Stimulated activated CD4-positive, alpha-beta T cell treated with anti-CD3 and anti-CD28 coated beads, Interleukin-15, amount 100 ng/mL, for 1 hour (primary cell): ENCODE measurements at places on chromosomes 5 and 9.

DNA sequence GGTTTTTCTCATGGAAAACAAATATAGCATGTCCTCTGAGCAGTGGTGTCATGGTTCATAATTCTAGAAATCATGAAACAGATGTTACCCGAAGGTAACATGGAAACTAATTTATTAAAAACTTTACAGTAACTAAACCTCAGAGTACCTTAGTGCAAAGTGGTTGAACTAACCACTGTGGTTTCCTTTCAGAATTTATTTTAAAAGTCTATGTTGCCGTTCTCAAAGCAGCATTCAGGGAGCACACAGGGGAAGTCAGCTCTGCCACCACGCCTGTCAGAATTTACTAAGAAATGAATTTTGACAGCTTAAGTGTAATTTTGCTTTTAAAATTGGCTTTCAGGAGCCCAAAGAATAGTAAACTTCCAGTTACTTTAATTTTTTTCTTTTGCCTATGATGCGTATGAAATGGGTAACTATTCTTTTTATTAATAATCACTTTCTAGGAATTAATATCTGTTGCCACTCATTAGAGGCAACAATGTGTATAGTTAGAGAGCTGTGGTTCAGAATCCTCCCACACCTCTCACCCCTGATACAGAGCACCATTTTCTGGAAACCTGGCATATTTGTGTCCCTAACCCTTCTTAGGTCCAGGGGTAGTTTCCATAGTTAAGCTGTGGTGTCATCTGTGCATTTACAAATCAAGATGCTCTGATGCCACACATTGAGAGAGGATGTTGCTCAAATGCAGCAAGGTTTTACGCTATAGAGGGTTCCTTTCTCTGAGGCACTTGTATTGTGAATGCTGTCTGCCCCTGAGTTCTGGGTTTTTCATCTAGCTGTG is 202.6 kb downstream of the ZSWIM6 start:
- no peak for DNase-seq

- DNase-seq, result no peak
Measured at GRCh38 chr9:19479874-19480273, 71.1 kb downstream of the ACER2 start.

- DNase-seq, result no peak
Measured at GRCh38 chr9:89805571-89806292, 200.9 kb downstream of the GADD45G start.

DNA sequence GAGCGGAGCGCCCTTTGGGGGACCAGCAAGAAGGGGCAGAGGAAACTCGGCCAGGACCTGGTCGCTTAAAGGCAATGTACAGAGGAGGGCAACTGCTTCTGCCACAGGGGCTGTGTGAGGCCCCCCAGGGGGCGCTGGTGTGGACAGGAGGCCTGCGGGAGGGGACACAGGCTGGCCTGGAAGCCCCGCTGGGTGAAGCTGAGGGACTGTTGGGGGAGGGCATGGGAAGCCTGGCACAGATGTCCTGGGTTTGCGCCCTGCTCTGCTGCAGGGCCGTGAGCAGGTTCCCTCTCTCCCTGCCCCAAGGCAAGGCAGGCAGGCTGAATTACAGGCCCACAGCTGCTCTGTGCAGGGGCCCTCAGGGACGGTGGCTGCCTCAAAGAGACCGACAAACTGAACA is 5.4 kb downstream of the MED22 start:
- DNase-seq, result no peak

GRCh38 chr9:12666813-12667212 is 26.4 kb upstream of the TYRP1 start:
- no peak for DNase-seq

DNA sequence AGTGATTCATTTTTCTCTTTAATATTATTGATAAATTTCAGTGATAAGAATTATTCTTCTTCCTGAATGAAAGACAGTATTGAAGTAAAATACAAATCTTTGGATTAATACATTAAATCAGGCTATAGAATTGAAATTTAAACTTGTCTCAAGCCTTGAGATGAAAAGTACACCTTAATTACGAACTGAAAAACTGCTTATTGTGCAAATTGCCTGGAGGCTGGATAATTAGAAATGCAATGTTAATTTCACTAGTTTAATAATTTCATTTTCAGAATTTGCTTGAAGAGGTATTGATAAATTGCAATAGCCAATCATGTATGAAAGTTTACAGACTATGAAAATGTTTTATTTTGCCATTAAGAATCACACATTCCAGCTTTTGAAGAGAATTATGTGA is 11.0 kb upstream of the CCNH start:
- DNase-seq, result no peak

- no peak for DNase-seq
Measured at GRCh38 chr5:90854169-90854568, 295.6 kb downstream of the ADGRV1 start.

- no peak for DNase-seq
Measured at GRCh38 chr5:33997331-33997983, 10.4 kb downstream of the AMACR start.

GRCh38 chr5:133458435-133458834 is 153.9 kb downstream of the FSTL4 start:
- DNase-seq, result no peak

DNA sequence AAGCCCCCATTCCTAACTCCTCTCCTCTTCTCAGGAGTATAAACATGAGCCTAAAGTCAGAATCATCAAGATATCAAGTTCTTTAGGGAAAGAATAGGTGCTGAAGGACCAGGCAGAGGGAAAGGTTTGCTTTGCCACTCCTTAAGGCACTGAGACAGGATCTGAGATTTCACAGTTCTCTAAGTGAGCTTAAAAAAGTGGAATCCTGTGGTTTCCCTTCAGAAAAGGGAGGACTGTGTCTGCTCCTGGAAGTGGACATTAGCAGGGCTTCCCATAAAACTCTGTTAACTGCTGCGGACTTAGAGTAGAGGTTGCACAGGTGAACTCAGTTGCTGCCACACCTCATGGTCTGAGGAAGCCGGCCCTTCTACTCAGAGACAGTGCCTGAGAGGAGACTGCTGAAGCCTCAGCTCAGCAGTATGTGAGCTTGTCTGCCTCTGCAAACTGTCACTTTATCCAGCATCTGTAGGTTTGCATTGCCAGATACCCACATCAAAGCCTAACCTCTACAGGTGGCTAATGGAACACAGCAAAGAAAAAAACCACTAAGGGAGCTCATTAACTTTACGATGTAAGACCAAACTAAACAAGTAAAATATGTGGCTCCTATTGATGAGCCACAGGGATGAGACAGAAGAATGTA is 42.9 kb downstream of the RIC1 start:
- no peak for DNase-seq

DNA sequence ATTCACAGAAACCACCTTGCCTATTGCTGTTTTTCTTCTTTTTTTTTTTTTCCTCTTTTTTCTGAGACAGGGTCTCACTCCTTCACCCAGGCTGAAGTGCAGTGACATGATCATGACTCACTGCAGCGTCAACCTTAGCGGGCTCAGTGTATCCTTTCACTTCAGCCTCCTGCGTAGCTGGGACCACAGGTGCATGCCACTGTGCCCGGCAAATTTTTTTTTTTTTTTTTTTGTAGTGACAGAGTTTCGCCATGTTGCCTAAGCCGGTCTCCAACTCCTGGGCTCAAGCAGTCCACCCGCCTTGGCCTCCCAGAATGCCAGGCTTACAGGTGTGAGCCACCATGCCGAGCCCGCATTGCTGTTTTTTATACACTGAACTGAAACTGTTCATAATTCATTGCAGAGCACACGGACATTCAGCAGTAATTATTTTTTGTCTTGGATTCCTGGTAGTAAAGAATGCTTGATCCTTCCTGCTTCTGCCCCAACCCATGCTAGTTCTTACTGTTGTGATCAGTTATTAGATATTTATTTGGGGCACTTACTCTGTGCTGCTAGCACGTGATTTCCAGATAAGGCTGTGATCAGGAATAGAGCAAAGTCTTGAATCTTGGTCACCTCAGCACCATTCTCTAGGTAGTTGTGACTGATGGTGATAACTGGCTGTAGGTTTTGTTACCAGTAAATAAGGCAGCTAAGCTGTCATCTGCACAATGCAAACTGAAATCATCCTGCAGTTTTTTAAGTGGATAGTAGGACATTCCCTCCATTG is 14.0 kb downstream of the MAP3K1 start:
- peak; percentile 37 for DNase-seq

GRCh38 chr5:14778792-14779070 is 92.8 kb downstream of the ANKH start:
- DNase-seq, result no peak

DNA sequence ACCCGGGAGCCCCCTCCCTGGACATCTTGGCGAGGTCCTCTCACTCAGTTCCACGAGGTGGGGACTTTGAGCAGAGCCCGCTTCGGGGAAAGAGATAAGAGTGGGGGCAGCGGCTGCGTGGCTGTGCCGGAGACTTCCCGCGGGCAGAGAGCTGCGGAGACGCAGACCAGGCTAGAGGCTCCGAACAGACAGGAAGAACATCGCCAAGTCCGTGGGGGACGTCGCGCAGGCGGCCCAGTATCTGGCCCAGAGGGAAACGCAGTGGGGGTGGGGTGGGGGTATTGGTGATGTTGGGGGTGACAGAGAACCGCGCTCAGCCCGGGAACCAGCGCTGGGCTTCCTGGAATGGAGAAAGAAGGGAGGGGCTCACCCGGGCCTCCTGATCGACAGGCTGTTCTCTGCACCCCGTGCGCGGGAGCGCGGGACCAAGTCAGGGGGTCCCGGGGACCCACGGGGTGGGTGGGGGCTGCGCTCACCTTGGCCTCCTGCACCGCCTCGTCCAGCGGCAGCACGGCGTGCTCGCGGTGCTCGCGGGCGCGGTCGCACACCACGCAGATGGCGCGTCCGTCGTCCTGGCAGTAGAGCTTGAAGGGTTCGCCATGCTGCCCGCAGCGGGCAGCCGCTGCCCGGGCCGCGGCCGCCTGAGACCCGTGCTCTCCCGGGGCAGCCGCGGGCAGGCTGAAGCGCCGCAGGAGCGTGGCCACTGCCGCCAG is 727 bp downstream of the TRIM7 start:
- DNase-seq, result no peak

- DNase-seq, result no peak
Measured at GRCh38 chr9:113599646-113600022, 136.1 kb downstream of the RGS3 start.

DNA sequence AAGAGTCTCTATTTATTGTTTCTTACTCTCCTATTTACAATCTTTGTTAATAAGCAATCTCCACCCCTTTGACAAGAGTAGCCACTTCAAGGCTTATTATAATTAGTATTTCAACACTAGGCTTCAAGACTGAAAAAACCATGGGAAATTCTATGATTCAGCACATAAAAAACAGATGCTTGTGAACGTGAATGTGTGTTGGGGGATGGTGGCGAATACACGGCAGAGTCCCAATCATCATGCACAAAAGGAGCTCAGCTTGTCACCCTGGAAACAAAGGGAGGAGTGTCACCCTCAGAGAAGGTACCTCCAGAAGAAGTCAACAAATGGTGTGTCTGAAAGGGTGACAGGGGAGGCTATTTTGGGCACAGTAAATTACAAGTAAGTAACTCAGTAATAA is 157.2 kb upstream of the RETREG1 start:
- DNase-seq, result no peak

DNA sequence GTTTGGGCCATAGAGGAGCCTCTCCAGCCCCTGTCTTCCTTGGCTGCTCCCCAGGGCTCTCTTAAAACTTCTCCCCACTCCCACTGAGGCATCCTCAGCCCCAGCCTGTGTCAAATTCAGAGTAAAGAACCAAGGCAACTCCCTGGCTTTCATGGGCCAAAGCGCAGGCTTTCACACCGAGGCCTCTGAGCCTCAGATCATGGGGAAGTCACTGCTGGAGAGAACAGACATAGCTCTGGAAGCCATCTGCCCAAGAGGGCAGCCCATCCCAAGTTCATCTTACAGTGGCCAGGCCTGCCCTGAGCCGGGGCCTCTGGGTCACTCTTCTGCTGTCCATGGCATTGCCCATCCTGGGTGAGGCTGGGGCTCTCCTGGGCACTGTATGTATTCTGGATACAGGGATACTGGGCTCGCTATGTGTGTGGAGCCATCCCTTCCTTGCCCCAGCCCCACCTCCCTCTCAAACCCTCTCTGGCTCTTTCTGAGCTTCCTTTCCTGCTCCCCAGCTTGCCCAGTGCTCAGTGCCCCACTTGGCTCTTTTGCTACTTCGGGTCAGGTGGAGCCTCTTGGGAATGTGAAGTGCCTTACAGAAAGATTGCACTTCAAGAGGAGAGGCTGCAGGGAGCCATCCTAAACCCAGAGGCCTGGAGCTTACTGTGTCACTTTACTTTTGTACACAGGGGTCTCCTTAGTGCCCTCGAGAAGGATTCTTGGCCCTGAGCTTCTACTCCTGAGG is 33.0 kb downstream of the TGFBI start:
- DNase-seq, result no peak

- no peak for DNase-seq
Measured at GRCh38 chr5:143693651-143694252, 118.2 kb upstream of the HMHB1 start.

- no peak for DNase-seq
Measured at GRCh38 chr5:179316111-179316551, 29.1 kb downstream of the ADAMTS2 start.

DNA sequence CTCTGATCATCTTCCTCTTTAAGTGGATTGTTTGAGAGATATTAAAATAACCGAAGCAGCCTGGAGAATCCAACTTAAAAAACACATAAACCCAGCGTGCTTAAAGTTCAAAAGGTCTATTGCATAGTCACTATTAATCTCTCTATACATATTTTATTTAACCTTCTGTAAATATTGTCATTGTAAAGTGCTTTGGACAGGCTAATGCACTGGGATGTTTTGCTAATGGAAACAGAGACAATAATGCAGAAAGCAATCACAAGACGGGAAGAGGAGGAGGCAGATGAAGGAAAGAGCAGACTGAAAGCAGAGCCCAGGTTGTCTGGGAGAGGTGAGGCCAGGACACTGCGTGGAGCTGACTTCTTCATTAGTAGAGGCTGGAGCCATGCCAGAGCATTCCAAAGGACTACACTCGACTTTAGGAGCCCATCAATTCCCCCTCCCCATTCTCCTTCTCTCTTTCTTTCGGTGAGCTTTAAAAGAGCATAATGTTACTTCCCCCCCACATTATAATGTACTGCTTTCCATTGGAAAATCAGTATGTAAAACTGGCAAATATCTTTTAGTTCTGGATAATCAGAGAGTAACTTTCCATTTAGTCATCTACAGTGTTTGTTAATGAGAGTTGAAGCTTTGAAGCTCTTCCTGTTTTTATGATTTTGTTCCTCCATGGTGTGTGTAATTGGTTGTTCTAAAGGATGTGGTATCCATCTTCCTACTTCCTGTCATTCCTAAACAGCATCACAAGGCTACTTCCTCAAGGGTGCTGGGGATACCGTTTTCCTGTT is 307.3 kb upstream of the MPDZ start:
- DNase-seq, result no peak

GRCh38 chr9:16150938-16151650 is 598.3 kb downstream of the CCDC171 start:
- no peak for DNase-seq

DNA sequence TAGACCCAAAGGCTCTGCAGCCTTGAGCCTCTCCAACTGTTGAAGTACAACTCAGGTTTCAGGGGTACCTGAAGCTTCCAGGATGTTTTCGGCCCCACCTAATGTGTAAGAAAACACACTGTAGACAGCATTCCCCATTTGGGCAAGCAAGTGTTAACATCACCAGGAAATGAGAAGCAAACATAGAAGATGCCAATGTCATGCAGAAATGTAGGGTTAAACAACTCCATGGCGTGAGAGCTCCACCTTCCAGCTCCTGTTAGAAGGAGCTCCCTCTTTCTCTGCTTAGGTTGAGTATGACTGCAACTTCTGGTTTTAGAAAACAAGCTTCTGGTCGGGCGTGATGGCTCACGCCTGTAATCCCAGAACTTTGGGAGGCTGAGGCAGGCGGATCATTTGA is 31.0 kb upstream of the DENND1A start:
- no peak for DNase-seq

GRCh38 chr5:53429706-53430105 is 50.7 kb upstream of the FST start:
- no peak for DNase-seq

- no peak for DNase-seq
Measured at GRCh38 chr5:133713751-133714150, 101.4 kb upstream of the FSTL4 start.
